ENCODE measurements at places on chromosomes 7 and 10.

DNA sequence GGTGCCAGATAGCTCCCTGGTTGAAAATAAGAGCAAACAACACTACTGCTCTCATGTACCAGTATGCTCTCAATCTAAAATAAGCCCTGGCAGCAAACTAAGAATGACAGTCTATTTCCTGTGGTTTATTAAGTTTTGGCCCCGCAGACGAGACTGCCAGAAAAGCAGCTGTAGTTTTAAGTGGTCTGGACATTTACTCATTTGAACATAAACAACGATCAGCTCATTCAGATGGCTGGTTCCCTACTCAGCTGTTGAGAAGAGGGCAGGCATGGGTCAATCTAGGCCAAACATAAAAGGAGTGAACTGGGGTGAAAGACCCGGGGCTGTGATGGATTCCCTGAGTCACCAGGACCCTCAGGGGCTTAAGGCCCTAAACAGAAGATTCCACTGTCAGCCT is 4.5 kb downstream of the TRIL start:
- no peak for DNase-seq

GRCh38 chr10:128710798-128711183 is 584.6 kb upstream of the MKI67 start:
- no peak for DNase-seq

DNA sequence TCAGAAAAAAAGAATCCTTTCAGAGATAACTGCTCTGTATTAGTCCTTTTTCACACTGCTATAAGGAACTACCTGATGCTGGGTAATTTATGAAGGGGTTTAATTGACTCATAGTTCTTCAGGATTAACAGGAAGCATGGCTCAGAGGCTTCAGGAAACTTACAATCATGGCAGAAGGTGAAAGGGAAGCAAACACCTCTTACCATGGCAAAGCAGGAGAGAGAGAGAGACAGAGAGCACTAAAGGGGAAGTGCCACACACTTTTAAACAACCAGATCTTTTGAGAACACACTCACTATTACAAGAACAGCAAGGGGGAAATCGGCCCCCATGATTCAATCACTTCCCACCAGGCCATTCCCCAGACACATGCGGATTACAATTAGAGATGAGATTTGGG is 114.2 kb downstream of the TES start:
- no peak for DNase-seq

- no peak for DNase-seq
Measured at GRCh38 chr7:25148772-25149575, 23.9 kb upstream of the CYCS start.

DNA sequence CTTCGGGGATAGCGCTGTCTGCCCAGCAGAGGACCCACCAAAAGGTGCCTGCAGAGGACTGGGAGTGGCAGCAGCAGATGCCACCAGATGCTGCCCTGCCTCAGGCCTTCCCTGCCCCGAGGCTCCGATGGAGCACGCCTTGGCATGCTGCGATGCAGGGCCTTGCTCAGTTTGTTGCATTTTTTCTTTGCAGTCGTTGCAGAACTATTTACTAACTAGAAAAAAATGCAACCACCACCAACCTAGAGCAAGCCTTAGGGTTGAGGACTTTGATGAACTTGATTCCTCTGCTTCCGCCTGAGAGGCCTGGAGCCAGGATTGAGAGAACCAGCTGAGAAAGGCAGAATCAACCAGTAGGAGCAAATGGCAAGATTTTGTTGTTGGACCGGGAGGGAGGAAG is 585.6 kb upstream of the MKI67 start:
- DNase-seq, result no peak

DNA sequence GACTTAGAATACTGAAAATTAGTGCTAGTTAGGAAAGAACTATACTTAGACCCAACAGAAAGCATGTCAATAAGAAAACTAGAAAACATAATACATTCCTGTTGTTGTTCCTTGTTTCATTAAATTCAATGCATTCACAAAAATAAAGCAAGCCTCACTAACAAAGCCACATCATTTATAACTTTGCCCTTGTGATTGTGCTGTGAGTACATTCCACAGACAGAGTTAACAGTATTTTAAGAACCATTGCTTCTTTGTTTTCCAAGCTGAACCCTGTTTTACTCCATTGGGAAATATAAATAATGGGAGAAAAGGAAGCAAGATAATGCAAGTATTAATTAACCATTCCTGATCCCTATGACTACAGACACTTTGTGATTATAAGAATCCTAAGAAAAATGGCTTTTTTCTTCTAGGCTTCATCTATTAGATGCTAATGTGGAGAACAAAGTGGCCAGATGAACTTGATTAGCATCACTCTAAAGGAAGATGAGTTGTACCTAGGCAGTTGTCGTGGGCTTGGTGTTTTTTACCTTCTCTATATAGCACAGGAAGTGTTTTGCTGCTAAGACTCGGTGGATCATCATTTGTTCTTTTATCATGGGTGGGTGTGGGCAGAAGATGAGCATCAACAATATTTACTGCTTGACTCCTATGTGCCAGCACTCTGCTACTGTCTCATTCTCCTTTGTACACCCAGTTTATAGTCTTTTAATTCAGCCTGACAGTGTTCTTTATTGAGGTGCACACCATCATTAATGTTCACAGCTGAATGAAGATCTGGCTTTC is 34.2 kb upstream of the ZNRF2 start:
- no peak for DNase-seq

DNA sequence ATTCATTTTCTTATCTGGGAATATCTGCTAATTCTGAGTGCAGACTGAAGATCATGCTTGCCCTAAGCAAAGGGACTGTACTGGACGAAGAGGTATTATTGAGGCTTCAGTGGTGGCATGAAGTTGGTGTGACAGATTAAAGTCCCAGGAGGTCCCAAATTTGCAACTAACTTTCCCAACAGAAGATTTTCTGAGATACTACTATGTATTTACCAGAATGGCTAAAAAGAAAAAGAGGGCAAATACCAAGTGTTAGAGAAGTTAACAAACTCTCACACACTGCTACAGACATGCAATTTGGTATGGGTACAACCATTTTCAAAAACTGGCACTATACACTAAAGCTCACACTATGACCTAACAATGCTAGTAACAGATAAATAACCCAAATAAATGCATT is 28.3 kb downstream of the IDE start:
- no peak for DNase-seq

DNA sequence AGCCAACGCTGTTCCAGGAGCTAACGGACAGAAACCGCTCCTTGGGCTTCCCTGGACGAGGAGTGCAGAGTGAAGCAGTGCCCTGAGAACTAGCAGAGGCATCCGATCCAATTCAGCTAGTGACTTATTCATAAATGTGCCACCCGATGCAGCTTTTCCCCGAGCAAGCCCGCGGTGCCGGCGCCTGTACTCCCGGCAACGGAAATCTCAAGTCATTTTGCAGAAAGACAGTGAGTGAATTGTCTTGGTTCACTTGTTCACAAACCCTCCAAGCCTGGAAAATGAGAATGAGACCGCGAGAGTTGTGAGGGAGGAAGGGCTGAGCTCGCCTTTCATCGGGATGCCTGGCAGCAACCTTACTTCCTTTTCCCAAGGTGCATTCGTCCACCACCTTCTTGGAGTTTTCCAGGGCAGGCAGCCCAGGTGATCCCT is 87.5 kb downstream of the COBL start:
- no peak for DNase-seq

GRCh38 chr10:71223347-71224058 is 11.1 kb downstream of the UNC5B start:
- no peak for DNase-seq

DNA sequence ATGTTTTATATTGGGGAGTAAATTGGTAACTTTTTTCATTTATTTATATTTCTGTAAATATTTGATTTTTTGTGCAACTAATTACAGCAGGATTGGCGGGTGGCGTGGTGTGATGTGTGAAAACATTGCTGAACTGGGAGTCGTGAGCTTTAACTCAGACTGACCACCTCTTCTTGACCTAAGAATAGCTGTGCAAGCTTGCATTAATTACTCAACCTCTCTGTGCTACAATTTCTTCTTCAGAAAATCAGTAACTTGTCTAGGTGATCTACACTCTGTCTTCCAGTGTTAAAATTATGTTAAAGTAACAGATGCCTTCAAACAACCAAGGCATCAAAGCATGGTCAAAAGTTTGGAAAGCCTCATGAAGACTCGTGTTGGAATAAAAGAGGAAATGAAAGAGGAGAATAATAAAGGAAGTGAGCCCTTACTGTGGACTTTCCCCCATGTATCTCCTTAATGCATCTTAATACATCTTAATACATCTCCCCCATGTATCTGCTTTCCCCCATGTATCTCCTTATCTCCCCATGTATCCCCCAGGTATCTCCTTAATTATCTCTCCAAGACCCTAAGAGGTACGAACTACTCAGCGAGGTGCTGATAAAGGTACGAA is 71.2 kb downstream of the SVIL start:
- DNase-seq, result no peak

GRCh38 chr7:11133436-11133959 is 159.8 kb downstream of the PHF14 start:
- DNase-seq, result no peak

GRCh38 chr7:29424984-29425309 is 138.7 kb upstream of the PRR15 start:
- no peak for DNase-seq

DNA sequence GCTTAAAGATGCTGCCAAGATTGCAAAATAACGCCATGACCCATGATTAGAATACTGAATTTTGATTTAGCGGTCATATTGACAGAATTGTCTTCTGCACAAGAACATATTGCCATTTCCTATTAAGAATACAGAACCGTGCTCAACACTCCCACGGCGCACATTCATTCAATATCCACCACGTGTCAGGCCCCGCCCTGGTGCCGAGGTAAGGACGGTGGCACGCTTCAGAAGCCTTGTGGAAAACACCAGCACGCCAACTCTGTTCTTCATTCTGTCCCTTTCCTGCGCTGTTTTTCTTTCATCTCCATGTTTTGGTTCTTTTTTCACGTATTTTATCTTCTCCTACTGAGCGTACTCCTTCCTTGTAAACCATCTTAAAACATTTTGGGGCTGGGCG is 189.3 kb downstream of the ZMYND11 start:
- no peak for DNase-seq

DNA sequence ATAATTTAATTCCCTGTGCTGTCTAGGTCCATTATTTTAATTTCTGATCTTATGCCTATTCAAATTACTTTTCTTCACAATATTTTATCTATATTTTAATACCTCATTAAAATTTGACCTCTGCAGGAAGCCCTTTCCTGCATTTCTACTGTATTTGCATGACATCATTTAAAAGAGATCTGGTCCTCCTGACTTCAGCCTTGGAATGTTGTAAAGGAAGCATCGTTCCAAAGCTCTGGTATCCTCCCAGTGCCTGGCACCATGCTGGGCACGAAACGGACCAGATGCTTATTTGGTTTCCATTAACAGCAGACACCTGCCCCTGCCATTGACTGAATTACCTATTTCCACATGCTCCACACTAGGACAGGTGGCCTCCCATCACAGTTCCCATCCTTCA is 247.5 kb downstream of the KLF6 start:
- DNase-seq, result no peak

GRCh38 chr10:69883310-69884023 is 81.8 kb downstream of the COL13A1 start:
- DNase-seq, result no peak

GRCh38 chr7:514651-515598 is 4.7 kb downstream of the PDGFA start:
- no peak for DNase-seq

GRCh38 chr7:126803990-126804389 is 448.8 kb downstream of the GRM8 start:
- no peak for DNase-seq

GRCh38 chr7:2106924-2107323 is 125.8 kb downstream of the MAD1L1 start:
- DNase-seq, result no peak

DNA sequence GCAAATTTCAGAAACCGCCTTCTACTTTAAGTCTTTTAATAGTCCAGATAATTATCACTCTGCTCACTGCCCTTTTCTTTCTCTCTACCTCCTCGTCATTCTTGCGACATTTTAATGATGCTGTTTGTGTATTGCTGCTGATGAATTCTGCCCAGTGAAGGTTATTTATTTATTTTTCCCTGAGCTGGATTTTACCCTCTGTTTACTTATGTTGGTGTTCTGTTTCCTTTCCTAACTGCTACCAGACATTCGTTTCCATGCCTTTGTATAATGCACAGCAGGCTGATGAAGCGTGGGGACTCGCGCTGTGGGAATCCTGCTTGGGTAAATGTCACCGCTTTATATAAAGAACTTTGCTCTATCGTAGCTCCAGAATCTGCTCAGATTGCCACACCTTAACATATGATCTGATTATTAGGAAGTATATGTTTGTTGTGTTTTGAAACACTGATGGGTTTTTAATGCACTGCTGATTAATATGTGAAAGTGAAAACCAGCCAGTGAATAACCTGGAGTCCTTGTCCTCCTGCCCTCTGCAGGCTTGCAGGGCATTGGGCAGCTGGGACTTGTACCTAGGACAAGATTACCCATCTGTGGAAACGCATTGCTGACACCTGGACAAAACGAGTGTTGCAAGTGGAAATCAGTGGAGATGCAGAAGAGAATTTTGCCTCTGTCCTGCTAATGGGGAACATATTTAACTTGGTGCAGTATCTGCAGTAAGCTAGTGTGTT is 291.5 kb downstream of the SDK1 start:
- DNase-seq, result peak; percentile 22

DNA sequence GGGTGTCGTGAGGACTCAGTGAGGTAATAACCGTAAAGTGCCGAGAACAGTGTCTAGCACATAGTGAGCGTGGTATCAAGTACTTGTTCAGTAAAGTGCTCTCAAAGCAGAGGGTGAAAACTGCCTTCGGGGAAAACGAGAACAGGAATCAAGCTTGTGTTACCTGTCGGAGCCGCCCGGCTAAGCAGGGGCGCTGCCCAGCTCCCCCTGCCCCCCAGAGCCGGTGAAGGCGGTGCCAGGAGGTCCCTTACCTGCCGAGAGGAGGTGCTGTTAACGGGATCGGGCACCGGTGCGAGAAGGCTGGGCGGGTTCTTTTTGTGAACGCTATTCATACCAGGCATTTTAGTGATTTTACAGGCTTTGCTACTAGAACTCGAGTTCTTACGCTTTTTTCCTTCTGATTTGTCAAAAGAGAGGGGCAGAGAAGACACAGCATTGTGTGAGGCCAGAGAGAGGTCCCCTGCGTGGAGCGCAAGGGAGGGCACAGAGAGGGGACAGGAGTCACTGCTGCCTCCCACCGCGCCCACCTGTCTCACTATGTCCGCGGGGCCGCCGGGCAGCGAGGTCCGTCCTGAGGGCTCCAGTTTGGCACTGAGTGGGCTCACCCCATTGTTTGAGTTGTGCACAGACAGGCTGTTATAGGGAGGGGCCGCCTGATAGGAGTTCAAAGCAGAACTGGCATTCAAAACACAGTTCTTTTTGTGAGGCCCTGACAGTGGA is 32.5 kb upstream of the EFCAB10 start:
- no peak for DNase-seq

DNA sequence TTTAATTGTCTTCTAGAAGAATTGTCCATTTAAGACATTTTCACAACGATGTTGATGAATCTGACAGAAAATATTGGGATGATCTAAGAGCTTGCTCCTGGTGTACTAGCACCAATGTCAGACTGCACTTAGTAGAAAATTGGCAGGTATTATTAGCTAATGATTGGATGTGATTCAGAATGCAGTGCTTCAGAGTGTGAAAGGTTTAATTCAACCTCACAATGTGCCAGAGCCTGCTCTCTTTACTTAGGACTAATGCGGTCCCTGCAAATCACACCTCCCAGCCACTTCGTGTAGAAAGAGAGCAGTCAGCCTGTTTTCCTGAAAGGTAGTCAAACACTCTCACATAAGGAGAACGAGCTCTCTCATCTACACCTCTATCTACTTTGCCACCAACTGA is 197.5 kb downstream of the ZNF438 start:
- no peak for DNase-seq

GRCh38 chr10:76428551-76429367 is 997.3 kb downstream of the LRMDA start:
- DNase-seq, result no peak
